Activated T-helper 17 cell treated with anti-CD3 and anti-CD28 coated beads, Interleukin-2, amount 50 U/mL, for 72 hours (primary cell): ENCODE measurements at places on chromosomes 6 and 20. TPM values are rescaled to one million over a fixed set of nuclear protein-coding genes. Genes with fewer than 3 reads are reported as not detected.
A peak's percentile ranks its signal among the peaks of the same experiment; 100 is the strongest.

JPH2 gene
- 0.09 TPM for total RNA-seq

DNA sequence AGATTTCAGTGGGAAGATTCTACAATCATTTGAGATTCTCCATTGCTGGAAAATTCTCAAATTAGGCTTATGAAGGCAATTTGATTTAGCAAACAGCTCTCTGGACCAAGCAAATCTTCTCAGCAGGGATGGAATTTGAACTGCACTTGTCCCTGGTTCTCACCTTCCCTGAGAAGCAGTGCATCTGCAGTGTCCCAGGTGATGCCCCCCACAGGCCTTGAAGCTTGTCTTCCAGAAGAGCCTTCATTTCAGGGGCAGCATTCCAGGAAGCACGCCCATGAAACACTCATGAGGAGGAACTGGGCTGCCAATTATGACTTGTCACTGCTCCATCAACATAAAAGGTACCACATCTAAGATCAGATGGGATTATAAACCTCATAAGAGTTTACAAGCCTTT is 82.8 kb upstream of the HDAC2 start:
- no peak for ATAC-seq

- peak; percentile 97 for ATAC-seq
These were observed 86.2 kb downstream of the PLEKHG1 start for GRCh38 chr6:150685860-150686259.

GRCh38 chr20:7828437-7828836 is 111.8 kb downstream of the HAO1 start:
- no peak for ATAC-seq

DNA sequence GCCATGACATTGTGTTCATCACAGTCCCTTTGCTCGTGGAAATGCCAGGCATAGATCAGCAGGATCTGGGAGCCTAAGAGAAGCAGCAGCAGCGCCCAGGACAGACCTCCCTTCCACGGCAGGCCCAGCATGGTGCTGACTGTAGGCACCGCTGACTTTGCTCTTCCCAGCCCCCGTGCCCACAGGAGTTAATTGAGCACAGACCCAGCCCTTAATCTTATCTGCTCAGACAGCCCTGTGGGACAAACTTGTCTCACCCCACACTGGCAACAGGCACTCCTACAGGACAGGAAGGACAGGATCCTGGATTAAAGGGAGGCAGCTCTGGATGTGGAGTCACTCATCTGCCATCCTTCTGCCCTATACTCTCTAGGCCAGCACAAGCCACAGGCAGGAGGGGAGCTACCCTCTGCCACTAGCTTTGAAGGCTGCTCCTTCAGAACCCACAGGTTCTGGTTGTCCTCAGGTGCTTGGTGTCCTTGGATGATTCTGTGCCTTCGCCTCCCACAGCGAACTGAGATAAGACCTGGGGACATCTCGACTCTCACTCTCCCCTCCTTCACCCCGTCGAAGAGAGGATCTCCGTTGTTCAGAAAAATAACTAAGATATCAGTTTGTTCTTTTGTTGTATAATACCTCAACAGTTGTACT is at the start of gene CST9L:
CST9L (minus strand) TSS at position 165 of the 651 bp plus-strand sequence; CDS start at position 131, 34 bp downstream.
- no peak for ATAC-seq

MYH7B gene
- total RNA-seq: 0.24 TPM

DNA sequence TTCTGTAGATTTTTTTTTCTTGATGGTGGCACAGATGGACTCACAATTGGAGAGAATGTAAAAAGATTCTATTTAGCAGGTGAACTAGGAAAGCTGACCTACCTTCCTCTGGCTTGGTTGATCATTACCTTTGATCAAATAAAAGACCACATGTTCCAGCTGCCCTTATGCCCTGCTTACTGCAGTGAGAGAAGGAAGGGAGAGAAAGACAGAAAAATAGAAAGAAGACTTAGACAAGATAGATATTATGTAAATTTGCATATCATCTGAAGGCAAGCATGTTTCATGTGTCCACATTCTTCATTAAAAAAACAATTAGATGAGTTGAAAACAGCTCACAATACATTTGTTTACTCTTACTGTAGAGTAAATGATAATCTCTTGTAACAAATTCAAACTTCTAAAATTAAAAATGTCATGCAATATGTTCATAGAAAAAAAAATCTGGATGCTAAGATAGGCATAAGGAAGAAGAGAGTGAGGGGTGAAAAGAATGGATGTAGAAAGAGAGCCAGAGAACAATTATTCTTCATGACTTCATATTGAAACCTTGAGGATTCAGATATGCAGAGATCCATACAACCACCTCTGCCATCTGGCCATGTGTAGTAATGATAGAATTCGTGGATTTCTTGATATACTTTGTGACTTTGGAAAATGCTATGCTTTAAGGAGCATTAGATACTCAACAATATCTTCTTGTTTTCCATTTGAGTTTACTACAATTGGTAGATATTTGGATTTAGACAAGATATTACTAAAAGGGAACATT is 71.7 kb downstream of the RFX6 start:
- no peak for ATAC-seq

SRMS gene
- not detected for total RNA-seq

DNA sequence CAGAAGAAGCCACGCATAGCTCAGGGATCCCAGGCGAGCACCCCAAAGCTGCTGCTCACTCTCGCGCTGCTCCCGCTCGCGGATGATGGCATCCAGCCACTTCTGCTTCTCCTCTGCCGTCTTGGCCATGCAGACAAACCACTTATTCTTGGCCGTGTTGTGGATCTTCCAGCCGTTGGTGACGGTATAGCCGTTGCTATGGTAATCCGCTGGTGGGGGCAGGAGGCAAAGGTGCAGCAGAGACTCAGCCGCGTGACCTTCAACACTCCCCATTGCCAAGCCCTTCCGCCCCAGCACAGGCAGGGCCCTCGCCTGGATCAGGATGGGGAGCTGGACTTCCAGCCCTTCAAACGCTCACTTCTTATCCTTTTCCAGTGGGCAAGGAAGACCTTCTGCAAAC is 136.9 kb downstream of the PREX1 start:
- ATAC-seq: no peak

DNA sequence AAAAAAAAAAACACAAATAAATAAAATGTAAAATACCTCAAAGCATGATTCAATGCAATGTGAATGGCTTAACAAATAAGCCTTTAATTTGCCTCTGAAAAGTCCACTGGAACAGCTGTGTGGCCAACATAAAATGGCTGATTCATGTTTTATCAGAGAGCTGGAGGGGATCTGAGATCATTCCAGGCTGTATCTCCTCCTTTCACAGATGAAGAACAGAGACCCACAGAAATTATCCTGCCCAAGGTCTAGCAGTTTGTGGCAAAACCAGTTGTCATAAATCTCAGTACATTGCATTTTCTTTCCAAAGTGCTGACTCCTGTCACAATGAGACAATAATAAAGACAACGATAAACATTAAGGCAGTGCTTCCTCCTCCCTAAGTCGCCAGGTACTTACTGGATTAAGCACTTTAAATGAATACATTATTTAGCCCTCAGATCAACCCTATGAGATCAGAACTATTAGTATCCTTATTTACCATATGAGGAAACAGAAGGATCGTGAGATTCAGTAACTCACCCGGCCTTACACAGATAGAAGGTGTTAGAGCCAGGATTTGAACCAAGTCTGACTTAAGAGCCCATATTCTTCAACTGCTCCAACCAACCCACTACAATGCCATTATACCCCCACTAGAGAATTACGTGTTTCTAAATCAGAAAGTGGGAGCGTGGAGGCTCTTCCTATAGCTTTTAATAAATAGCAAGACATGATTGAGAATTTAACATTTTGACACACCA is 118.3 kb downstream of the KIF13A start:
- ATAC-seq: no peak

DNA sequence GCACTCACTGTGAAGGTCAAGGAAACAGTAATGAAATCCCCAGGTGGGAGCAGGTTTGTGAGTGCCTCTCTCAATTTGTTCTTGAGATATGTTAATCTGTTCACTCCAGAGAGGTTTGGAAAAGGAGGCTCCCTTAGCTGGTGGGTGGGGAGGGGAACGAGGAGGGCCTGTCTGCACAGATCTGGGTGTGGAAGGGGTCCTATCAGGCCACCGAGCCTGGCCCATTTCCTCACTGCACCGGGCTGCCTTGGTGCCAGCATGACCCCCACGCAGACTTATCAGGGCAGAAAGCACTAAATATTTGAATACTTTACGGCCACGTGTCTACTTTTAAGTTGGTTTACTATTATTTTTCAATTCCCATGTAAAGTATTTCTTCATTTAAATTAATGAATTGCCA is 8.3 kb downstream of the AGPAT4 start:
- ATAC-seq: no peak

GRCh38 chr6:156169371-156169770 is 607.8 kb upstream of the ARID1B start:
- no peak for ATAC-seq

DNA sequence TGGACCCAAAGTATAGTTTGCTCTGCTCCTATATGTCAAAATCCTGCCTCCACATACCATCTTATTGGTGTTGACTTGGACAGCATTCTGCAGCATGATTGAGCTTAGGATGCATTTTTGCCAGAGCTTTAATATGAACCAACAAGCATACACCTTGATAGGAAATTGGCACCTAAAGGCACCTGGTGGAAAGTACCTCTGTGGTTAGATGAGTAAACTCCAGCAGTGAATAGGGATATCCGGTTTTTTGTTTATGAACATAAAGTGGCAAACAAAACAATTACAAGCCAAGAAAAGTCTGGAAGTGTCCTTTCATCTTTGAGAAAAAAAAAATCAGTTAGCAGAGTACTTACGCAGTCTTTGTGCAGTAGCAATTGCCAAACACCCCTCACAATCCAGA is 6.2 kb upstream of the CYP24A1 start:
- ATAC-seq: no peak

- ATAC-seq: no peak
These were observed 52.6 kb downstream of the COL11A2 start for GRCh38 chr6:33139596-33140206.

DNA sequence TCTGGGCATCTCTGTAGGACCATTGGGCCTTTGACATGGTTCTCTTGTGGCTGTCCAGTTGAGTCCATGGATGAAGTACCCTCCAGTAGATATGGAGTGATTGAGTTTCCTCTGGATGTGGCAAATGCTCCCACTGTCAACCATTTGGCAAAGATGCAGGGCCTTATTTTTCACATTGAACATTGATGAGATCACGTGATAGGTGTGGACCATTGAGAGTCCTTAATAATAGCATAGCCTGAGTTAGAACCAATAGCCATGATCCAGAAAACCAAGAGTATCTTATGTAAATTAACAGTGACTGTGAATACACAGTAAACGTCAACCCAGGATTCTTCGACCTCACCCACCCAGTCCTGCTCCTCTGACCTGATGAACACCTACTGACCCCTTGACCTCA is 3.0 kb upstream of the PERP start:
- ATAC-seq: no peak

KIAA0408 gene
- total RNA-seq: 10.8 TPM

DNA sequence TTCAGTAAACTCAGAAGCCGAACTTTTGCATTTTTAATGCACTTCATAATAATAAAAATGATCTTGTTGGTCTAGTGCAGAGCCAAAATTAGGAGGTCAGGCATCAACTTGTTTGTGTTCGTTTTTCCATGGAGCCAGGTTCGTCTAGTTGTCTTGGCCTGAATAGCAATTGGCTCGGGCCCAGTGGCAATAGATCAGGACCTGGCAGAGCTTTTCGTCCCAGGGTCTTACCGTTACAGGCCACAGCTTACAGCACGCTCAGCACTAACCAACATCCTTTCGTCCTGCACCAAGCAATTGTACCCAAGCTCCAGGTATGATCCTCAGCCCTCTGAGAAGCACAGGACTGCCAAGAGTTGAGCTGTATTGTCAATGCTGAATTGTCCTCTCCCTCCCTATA is 240.5 kb upstream of the PLN start:
- no peak for ATAC-seq

DEFB124 gene
- not detected for total RNA-seq

FOXQ1 gene
- not detected for total RNA-seq

SLC22A16 gene
- not detected for total RNA-seq

- ATAC-seq: no peak
These were observed 46.8 kb downstream of the KIAA0319 start for GRCh38 chr6:24599179-24599578.

- no peak for ATAC-seq
These were observed 3.9 kb downstream of the ZMYND8 start for GRCh38 chr20:47352332-47353238.

GRCh38 chr6:109420751-109421150 is 19.7 kb downstream of the PPIL6 start:
- ATAC-seq: no peak

MUC21 gene
- not detected for total RNA-seq

DNA sequence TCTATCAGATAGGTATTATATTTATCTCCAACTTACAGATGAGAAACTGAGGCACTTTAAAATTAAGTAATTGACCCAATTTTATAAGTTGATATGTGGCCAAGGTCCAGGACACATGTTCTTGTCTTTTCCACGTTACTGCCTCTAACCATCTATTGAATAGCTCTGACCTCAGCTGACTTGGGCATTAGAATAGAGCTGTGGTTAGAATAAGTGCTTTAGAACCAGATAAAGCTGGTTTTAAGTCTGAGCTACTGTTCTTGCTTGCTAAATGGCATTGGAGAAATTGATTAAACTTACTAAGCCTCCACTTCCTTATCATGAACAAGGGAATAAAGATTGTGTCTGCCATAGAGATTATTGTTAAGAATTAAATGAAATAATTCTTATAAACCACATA is 147.8 kb upstream of the DTNBP1 start:
- ATAC-seq: no peak

GRCh38 chr20:45426320-45427016 is 10.5 kb downstream of the PIGT start:
- ATAC-seq: no peak

DNA sequence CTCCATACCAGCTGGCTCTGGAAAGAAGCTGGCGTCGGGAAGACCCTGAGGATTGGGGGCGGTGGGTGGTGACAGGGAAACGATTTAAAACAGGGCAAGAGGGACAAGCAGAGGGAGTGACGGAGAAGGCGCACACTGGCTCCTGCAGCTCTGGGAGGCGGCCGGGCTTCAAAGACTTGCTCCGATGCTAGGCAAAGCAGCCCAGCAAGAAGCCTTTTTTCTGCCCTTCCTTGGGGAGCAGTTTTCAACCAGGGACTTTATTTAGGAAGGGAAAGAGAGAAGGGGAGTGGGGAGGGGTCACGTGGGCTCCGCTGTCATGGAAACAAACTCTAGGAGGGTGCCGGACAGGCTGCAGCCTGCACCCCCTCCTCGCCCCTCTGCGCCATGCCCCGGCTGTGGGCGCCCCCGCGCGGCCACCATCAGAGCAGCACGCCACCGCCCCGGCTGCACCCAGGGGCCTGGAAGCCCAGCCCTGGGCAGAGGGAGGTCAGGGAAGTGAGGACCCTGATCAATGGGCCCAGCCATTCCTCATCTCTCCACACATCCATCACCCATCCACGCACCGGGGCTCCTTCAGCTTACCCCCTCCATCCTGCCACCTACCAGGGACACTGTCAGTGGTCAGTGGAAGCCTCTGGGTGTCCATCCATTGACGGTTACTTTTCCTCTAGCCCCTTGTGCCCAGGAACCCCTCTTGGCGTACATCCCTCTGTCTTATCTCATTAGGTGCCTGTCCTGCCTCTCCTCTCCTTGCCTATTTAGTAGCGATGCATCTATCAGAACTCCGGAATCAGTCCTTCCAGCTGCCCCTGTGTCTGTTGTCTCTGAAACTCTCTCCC is 66.6 kb upstream of the CCDC167 start:
- peak; percentile 95 for ATAC-seq

SCRT2 gene
- not detected for total RNA-seq

POFUT1 gene
- 41.4 TPM for total RNA-seq

TPX2 gene
- total RNA-seq: 142 TPM

GRCh38 chr6:123210645-123211044 is 214.6 kb downstream of the CLVS2 start:
- no peak for ATAC-seq
